T-helper 1 cell (primary cell): ENCODE measurements at places on chromosomes 16 and 17.

- DNase-seq, result no peak
Observed at GRCh38 chr17:13253733-13254410, 236.0 kb upstream of the ELAC2 start.

GRCh38 chr16:55045756-55046460 lies 115.2 kb downstream of the IRX5 start:
- no peak for DNase-seq

DNA sequence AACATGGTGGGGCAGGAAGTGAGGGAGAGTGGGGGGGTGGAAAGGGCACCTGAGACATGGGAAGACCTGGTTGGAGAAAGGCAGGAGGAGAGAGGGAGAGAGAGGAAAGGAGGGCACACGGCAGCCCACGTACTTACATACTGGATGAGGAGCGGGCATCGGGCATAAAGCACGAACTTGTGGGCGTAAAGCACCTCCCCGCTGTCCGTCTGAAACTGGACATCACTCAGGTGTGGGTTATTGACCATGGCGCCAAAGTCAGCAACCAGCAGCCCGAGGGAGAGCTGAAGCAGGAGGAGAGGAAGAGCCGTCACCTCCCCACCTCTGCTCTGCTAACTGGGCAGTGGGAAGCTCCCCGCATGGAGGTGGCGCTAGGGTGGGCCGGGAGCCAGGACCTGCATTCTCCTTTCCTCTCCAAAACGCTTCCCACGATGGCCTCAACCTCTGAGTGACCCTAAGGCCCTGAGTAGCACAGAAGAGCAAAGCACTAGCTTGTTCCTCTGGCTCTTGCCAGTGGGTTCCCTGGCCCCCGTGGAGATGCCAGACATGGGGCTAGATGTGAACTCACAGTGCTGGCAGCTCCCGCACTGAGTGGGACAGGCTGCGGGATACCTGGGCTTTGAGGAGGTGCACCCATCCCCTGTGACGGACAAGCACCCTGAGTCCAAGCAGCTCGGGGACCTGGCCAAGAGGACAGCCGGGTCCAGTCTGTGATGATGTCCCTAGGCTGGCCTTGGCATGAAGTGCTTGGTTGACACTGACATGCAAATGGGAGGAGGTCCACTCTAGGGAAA lies 16.9 kb downstream of the SLX4 start:
- no peak for DNase-seq

GRCh38 chr16:3186946-3187690 lies 886 bp upstream of the OR1F1 start:
- DNase-seq, result no peak

DNA sequence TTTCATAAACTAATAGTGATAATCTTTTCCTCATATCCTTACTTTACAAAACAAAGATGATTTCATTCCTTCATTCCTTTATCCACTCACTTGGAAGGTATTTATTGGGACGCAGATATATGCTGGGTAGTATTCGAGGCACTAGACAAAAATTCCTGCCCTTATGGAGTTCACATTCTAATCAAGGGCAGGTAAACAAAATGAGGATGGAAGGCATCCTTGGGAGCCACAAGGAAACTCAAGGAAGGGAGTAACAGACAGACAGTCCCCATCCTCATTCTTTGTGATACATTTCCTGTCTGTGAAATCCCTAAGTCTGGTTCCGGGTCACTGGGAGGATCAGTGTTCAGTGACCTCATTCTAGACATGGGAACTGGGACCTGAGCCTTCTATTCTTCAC lies 45.2 kb downstream of the SLC6A2 start:
- DNase-seq, result no peak
